ENCODE measurements at places on chromosomes 13 and 19.
A peak's percentile ranks its signal among the peaks of the same experiment; 100 is the strongest.

- DNase-seq, result no peak
These were observed 61.3 kb downstream of the SLC7A9 start for GRCh38 chr19:32808236-32808635.

DNA sequence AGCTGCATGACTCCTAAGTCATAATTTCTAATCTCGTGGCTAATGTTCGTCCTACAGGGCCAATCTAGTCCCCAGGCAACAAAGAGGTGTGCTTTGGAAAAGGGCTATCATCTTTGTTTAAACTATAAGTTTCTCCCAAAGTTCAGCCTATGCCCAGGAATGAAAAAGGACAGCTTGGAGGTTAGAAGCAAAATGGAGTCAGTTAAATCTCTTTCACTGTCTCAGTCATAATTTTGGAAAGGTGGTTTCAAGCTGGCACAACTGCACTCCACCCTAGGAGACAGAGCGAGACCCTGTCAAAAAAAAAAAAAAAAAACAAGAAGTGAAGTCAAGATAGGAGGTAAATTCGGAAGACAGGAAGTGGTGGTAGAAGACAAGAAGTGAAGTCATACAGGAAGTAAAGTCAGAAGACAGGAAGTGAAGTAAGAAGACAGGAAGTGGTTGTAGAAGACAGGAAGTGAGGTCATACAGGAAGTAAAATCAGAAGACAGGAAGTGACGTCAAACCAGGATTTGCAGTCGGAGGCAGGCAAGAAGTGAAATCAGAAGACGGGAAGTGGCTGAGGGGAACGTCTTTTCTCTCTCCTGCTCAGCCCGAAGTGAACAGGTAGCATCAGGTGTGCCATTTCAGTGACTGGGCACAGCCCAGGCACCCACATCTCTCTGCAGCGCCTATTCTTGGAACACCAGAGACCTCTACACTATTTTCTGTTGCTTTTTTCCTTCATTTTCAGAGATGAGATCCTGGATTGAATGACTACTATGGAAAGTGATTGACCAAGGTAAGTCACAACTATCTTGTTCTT is 32.2 kb downstream of the GP6 start:
- DNase-seq, result peak; percentile 23

DNA sequence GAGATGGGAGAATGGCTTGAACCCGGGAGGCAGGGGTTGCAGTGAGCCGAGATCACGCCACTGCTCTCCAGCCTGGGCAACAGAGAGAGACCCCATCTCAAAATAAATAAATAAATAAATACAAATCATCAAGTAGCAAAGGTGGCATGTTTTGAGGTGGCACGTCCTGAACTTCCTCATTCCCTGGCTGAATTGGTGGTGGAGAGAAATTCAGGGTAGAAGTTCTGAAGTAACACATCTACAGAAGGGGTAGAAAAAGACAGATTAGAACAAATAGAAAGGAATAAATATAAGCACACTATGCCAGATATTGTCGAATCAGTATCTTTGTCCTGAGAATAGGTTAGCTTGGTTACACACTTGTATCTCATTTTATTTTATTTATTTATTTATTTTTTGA is 6.3 kb downstream of the IFI30 start:
- DNase-seq, result no peak

DNA sequence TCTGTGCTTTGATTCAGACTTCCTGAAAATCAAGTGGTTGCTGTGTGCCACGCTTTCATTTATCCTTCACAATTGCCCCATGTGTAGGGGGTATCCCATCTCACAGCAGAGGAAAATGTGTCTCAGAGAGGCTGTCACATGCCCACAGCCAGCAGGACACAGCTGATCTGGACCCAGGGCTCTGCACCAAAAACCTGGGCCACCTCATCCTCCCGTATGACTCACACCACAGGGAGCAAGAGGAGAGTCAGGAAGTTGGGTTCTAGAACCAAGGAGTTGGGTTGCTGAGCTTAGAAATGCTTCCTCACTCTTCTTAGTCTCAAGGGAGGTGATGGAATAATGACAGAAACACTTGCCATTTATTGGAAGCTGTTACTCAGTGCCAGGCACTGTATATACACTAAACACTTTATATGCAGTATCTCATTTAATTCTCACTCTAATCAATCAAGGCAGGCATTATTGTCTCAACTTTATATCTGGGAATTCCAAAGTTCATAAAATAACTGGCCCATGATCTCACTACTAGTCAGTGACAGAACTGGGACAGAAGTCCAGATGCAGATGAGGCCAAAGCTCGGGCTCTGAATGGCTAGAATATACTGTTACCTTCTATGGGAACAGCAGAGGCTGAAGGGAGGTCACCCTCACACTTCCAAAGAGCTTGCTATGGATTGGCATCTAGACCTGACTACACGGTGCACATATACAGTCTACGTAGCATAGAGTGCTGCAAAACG is 47.7 kb upstream of the ATP12A start:
- no peak for DNase-seq

- DNase-seq, result no peak
These were observed 813 bp downstream of the ZNF562 start for GRCh38 chr19:9673912-9674662.

DNA sequence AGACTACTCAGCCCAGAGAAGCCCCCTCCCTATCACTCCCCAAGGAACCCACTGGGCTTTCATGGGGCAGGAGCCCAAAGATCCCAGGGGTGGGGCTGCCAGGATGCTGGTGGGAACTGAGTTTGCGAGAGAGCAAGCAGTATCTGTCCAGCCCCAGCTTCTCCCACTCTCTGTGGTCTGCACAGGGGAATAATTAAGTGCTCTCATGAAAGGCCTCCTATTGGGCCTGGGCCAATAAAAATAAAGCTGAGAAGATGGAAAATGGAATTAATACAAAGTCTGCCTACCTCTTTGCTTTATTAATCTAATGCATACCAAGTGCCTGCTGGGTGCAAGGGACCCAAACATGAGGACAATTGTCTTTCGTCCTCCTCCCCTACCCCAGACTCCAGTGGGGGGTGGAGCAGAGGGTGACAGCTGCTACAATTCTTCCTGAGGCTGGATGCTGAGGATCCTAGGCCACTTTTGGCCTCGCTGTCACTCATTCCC is 5.4 kb downstream of the DDX39A start:
- no peak for DNase-seq

GRCh38 chr19:39746836-39747529 is 9.2 kb upstream of the CLC start:
- DNase-seq, result no peak

DNA sequence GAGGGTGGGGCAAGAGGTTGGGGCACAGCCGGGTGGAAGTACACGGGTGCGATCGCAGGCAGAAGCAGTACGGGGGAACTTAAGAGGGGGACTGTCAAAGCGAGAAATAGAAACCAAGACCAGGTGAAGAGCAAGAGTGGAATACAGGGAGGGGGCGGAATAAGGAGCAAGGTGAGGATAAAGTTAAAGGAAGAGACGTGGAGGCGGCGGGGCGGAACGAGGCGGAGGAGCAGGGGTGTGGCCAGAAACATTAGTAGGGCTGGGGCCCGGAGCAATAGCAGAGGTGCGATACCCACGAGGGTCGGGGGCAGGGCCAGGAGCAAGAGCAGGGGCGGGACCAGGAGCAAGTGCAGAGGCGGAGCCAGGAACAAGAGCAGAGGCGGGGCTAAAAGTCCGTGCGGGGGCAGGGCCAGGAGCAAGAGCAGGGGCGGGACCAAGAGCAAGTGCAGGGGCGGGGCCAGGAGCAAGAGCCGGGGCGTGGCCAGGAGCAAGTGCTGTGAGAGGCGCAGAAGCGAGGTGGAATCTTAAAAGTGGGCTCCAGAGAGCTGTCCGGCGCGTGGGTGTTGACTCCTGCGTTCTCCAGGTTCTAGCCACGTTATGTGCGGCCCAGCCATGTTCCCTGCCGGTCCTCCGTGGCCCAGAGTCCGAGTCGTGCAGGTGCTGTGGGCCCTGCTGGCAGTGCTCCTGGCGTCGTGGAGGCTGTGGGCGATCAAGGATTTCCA is 1.2 kb downstream of the CATSPERG start:
- peak; percentile 96 for DNase-seq

GRCh38 chr13:111119966-111120365 is 4.9 kb downstream of the ARHGEF7 start:
- DNase-seq, result no peak

GRCh38 chr19:16814526-16815100 is 14.6 kb upstream of the SIN3B start:
- DNase-seq, result no peak

- DNase-seq, result no peak
These were observed 933.9 kb downstream of the DIAPH3 start for GRCh38 chr13:59229861-59230260.

DNA sequence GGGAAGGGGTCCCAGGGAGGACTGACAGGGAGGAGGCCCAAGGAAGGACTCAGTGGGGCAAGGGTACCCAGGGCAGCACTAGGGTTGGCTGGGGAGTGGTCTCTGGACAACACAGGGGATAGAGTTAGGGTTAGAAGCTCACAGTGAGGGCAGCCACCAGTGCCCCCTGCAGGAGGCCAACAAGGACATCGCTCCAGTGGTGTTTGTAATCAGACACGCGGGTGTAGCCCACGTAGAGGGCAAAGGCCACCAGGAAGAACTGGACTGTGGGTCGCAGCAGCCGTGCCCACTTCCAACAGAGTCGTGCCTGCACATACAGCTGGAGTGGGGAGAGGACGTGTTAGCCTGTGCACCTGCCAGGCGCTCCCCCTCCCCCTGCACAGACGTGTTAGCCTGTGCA is 9.2 kb downstream of the PLPP2 start:
- DNase-seq, result no peak

- peak; percentile 6 for DNase-seq
These were observed 148.9 kb upstream of the VSTM2B start for GRCh38 chr19:29376855-29377354.

Data from mucosa of gallbladder (tissue), 1 donor.